Naive B cell (primary cell): ENCODE measurements at places on chromosomes 16 and 17.

- DNase-seq, result no peak
Observed at GRCh38 chr16:72210072-72210471, 38.1 kb upstream of the PMFBP1 start.

- no peak for DNase-seq
Observed at GRCh38 chr17:16474012-16474725, 17.8 kb downstream of the LRRC75A start.

DNA sequence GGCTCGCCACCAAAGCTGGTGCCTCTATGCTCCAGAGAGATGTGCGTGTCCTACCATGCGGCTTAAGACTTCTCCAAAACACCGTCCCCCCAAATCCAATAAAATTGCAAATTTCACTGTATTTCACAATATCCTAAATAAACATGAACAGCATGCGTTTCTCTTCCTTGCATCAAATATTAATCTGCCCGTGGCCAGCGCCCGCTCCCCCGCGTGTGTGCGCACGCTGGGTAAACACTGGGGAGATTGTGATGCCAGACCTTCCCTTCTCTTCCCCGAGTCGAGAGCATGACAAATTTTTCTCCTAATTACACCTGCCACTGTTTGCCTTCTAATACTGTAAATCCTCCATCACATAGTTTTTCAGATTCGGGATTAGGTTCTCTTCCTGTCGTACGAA is 148.1 kb downstream of the MRM1 start:
- DNase-seq, result no peak

DNA sequence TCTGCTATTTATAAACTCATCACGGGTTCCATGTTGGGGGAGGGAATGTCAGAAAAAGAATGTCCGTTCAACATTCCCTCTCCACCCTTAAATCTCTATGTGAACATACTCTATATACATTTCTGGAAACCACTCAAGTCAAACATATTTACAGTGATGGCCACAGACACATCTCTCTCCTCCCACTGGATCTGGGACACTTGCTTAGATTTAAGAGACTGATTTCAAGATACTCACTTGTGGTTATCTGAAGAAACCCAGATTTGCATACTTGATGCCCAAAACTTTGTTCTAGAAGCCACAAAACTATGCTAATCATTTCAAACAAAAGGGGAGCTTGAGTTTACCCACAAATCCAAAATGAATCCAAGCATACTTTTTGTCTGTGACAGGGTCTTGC is 182.9 kb upstream of the SOX9 start:
- no peak for DNase-seq

DNA sequence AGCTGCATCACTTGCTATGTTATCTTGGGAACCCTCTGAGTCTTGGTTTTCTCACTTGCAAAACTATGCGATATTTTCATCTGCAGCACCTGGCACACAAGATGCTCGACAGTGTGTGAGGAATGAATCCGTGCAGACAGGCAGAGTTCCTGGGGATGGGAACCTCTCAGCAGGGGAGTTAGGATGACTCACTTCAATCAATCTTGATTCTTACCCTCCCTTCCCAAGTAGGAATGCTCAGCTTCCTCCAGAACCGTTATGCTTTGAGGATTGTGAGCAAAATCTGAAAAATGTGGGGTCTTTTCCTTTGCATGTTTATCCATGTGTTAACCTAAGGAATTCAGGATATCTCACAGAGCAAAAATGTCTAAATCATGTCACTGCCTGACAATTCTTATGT is 68.9 kb upstream of the HNF1B start:
- DNase-seq, result no peak

DNA sequence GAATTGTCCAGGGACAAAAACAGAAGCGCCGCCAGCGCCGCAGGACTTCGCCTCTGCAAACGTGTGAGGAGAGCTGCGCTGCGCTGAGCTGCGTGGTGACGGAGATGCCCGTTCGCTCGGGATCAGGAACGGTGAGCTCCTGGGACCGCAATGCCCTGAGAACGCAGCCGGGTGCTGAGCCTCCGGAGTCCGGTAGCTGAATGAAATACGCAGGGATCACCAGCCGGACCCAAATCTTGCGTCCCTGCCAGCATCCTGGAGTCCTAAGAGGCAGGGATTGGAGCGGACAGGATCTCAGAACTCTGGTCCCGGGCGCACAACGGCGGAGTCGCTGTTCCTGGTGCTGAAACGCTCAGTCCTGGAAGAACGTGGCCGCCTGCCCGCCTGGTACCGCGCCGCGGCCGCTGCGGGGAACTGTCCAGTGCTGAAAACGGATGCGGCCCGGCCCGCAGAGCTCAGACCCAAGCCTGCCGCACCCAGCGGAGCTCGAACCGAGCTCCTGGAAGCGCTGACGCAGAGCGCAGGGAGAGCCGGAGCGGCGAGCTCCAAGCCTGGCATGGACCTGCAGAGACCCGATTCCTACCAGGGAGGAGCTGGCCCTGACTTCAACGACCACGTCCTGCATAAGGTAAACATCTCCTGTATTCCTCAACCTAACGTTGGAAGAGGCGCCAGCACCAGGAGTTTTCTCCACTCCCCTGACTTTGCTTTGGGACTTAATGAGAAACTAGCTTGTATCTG is 41.5 kb downstream of the CD300LF start:
- DNase-seq, result peak; percentile 50

GRCh38 chr17:40097931-40098845 is 2.2 kb downstream of the NR1D1 start:
- no peak for DNase-seq

DNA sequence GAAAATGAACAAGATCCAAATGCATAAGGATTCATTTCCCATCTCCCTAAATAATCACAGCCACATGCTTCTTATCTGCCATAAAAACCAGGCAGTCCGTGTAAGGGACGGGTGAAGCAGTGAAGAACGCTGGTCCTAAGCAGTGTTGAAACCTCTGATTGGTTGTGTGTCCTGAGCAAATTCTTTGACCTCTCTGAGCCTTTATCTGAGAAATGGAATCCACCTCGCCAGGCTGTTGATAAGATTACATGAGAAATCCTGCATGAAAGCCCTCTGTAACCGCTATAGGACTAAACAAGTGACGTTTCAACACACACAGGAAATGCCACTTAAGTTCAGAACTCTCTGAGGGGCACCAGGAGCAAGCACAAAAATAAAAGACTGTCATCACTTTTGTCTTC is 26.8 kb downstream of the GAS7 start:
- no peak for DNase-seq
